ENCODE measurements at places on chromosomes 5 and 9.

DNA sequence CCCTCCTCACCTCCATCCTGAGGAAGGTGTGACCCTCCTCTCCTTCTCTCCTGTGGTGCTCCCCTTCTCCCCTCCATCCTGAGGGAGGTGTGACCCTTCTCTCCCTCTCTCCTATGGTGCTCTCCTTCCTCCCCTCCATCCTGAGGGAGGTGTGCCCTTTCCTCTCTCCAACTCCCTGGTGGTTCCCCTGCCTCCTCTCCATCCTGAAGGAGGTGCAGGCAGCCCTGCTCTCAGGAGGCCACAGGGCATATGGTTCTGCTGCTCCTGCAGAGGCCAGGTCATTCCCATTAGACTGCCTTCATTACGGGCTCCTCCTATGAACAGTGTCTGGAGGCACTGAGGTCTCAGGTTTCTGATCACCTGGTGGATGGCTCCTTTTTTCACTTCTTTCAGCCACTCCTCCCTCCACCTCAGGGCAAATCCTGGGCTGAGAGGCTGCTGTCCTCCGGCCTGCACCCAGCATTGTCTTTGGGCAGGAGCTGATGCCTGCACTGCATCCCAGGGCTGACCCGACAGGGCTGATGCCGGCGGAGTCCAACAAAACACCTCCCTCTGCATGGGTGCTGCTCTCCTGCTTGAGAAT lies 197.1 kb downstream of the MED10 start:
- DNase-seq: no peak

DNA sequence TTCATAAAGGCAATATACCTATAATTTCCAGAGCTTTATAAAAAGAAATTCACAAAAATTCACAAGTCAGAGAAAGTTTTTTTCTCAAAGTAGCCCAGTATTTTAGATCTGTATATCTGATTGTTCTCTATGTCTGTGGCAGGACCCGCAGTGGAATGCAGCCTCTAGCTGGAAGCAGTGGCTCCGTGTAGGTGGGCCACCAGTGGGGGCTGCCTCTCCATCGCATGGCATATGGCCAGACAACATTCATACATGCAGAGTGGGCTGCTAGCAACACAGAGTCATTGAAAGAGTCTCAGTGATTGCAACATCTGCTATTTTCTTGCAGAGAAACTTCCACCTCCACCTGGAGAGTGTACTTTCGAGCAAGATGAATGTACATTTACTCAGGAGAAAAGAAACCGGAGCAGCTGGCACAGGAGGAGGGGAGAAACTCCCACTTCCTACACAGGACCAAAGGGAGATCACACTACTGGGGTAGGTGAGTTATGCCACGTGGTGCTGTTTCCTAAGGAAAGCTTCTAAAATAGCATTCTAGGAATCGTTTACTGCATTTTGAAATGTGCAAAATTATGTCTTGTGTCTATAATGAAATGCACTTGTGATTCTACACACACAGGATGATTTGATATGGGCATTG lies 88.5 kb upstream of the SMC5 start:
- DNase-seq: no peak

DNA sequence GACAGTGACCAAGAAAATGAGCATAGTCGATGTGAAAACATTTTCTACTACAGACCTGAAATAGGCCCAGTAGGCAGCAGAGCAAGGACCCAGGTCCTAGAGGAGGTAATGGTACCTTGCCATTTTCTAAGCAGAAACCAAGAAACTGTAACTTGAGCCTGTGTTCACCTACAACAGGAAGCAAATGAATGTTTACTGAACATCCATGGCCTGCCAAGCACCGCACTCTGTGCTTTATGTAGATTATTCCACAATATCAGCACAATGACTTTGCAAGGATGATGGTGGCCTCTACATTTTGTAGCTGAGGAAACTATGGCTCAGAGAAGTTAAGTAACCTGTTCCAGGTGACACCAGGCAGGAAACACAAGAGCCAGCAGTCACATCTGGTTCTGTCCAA lies 215.3 kb downstream of the SPOCK1 start:
- DNase-seq: no peak

DNA sequence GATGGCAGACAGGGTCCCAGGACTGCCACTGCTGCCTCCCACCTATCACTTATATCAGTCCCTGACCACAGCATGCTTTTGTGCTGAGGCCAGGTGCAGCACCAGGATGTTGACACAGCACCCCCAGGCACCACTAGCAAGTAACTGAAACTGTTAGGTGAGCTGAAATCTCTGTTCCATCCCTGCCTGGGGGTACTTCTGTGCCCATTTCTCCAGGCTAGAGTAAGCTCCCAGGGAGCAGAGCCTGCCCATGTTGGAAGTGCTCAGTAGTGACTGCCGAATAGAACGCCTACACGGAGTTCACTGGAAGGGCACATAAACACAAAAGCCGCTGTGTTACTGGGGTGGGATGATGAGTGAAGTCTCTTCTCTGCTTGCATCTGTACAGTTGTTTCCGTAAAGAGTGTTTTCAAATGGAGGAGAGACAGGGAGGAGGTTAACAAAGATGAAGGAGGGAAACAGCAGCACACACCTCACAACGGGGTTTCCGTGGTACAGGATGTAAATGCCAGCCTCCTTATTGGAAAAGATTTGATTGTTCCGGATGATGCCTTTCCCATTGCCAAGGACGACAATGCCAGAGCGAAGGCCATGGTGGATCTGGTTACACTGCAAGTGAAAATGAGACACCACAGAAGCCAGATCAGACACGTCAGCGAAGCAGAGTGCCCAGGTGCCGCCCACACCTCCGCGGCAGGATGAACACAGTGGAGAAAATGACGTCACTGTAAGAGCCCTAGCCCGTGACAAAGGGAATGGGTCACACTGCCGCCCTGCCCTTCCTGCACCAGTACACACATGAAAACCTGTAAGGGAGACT lies 43.1 kb downstream of the POLR1E start:
- DNase-seq: peak; percentile 16

DNA sequence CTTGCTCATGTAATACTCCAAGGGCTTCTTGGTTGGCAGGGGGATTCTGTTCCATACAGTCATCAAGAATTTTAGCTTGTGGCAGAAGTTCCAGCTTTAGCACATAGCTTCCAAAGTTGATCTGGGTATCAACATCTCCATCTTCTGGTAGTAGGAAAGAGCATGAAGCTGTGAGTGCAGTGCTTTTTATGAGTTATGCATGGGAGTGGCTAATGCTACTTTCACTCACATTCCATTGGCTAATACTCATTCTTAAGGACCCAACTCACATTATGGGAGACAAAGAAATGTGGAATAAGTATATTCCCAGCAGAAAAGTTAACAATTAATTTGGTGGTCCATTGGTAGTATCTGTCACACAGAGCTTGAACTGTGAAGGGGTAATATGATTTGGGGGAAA lies 194.2 kb upstream of the CHD1 start:
- no peak for DNase-seq

Data from naive thymus-derived CD8-positive, alpha-beta T cell (primary cell).